Inflammatory macrophage treated with lipopolysaccharide for 1 hour (primary cell): ENCODE measurements at places on chromosomes 1 and 21.

DNA sequence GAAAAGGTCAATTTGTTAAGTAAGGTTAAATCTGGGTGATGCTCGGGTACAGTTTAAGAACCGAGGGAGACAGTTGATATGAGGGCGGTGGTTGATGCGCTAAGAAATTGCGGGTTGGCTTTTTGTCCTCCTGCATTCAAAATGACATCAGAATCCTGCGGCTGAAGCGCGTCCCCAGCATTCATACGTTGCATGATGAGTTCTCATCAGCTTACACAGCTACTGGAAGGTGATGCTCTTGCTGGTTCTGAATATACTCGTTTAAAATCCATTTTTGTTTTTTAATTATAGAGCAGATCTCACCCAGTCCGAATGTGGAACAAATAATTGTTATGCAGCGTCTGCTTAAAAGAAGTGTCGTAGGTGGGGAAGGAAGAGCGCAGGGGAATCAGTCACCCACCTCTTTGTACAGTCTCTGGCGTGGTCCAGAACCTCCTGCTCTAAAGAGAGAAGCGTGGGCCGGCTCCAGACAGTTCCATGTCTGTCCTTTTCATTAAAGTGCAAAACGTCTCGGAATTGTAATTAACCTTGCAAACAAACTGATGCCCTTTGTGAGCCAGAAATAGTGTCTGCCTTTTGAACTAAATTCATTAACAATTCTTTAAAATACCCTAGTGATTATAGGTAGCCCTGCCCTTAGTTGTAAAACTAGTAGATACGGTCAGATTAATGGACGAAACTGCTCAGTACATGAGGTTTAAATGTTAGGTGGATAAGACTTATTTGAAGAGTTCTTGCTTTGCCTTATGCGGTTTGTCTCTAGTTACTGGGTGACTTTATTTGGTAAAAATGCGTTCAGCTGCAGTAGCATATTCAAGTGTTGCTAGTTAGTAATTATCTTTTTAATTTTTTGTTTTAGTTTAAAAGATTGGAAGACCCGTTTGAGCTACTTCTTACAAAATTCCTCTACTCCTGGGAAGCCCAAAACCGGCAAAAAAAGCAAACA is 741 bp downstream of the RGS2 start:
- DNase-seq = peak; percentile 57

GRCh38 chr1:62728963-62729362 is 40.8 kb upstream of the DOCK7 start:
- DNase-seq = no peak

GRCh38 chr1:246198115-246198816 is 308.8 kb downstream of the SMYD3 start:
- DNase-seq = no peak

DNA sequence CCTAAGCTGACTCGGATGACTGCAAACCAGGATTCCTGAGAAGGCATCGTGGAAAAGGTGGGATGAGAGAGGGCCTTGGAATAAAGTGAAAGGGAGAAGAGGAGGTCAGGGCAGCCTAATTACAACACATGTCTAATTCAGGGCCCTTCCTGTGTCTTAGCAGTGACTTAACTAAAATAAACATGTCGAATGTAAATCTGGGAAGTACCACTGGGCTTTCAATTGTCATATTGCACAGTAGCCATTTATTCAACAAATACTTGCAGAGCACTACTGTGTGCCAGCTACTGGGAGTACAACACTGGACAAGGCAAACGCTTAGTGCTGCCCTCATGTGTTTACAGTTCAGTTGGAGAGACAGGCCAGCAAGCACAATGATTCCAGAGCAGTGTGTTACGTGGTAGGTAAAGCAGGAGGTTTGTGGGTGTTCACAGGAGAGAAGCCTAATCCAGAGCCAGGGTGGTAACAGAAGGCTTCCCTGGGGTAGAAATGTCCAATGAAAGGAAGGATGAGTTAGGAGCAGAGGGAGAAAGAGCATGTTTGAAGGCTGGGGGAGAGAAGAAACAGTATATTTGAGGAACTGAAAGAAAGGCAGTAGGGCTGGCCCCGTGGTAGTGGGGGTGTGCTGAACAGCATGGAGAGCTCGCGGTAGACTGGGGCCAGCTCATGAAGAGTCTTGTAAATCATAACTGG is 38.0 kb upstream of the RASAL2 start:
- DNase-seq = peak; percentile 72

- no peak for DNase-seq
These were observed 35.0 kb downstream of the ZNF496 start for GRCh38 chr1:247296599-247297180.

DNA sequence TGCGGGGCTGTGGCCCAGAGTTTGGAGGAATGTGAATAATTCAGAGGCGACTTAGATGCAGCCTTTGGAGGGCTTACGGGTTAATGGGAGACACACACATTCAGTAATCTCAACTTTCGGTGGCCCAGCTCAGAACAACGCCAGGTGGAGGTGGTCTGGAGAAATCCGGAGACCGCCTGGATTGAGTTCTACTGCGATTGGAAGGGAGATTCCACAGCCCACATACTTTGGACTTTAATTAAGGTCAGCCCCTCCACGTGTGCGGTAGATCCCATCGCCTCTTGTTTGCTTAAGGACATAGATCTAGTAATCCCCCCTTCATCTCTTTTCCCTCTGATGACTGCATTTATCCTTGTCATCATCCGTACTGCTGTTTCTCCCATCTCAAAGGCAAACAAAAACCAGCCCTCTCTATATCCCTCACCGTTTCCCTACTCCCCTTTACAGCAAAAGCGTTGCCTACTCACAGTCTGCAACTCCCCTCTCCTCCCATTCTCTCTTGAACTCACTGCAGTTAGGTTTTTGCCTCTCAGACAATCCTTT is 720 bp upstream of the BSDC1 start:
- DNase-seq = peak; percentile 48

DNA sequence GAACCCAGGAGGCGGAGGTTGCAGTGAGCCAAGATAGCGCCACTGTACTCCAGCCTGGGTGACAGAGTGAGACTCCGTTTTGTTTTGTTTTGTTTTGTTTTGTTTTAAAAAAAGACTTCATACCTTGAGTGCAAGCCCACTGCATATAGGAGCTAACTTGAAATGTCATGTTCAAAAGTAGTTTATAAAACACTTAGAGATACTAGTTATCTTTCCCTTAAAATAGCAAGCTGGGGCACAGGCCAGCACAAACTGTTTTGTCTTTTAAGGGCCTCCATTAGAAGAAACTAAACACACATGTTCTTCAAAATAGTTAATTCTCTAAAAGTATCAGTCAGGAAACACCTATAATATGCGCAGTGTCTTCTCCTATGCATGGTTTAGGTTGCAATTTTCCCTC is 505.1 kb upstream of the TMPRSS15 start:
- DNase-seq = no peak

DNA sequence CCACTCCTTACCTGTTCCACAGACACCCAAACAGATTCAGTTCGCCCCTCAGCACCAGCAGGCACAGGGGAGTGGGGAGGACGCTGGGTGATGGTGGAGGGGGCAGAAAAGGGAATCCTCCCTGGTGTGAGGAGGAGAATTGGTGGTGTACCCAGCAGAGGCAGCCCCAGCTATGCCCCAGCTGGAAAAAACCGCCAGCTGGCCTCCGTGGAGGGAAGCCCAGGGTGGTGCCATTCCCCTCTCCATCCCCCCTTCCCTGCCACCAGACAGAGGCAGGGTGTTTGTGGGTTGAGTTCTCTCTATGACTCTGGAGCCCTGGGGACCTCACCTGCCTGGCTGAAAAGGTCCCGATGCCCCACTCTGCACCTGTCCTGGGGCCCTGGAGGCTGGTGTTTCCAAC is 27.9 kb downstream of the OPTC start:
- no peak for DNase-seq

DNA sequence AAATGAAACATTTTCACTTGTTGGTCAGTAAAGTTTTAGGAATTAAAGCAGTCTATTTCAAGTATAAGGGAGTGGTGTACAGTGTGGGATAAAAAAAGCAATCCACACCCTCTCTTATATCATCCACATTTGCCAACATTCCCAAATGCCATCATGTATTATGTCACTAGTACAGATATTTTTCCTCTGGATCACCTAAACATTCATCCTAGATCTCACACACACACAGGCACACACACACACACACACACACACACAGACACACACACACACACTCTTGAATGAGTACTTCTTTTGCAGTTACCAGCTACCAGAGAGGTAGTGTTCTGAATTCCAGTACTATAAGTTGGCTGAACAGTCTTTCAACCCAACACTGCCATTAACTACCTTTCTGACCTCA is 1369.1 kb upstream of the ADGRL4 start:
- DNase-seq = no peak

DNA sequence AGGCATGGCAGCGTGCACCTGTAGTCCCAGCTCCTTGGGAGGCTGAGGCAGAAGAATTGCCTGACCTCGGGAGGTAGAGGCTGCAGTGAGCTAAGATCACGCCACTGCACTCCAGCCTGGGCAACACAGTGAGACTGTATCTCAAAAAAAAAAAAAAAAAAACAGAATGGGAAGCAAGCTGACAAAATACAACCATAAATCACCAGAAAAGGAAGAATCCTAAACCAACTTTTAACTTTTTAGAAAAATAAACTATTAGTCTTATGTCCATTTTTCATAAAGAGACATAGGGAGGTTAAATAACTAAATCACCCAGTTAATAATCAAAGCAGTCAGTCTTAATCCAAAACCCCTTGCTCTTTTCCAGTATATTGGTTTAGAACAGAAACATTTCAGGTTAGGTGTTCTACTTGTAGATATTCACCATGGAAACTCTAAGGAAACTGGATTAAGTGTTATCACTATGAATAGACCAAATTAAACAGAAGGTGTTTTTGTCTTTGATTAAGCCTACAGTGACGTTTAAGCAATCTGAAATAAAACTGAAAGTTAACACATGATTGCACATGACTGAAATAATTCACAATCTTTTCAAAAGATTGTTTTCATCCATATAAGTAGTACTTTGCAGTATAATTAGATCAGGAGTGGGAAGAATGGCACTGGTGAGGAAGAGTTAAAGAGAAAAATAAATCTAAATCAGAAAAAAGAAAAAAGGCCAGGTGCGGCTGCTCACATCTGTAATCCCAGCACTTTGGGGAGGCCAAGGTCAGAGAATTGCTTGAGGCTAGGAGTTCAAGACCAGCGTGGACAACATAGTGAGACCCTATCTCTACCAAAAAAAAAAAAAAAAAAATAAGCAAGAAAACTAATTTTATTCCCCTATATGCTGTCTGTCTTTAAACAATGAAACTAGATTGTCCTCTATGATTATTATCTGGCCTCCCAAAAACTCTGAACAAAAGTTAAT is 9.6 kb downstream of the CDC42BPA start:
- no peak for DNase-seq

DNA sequence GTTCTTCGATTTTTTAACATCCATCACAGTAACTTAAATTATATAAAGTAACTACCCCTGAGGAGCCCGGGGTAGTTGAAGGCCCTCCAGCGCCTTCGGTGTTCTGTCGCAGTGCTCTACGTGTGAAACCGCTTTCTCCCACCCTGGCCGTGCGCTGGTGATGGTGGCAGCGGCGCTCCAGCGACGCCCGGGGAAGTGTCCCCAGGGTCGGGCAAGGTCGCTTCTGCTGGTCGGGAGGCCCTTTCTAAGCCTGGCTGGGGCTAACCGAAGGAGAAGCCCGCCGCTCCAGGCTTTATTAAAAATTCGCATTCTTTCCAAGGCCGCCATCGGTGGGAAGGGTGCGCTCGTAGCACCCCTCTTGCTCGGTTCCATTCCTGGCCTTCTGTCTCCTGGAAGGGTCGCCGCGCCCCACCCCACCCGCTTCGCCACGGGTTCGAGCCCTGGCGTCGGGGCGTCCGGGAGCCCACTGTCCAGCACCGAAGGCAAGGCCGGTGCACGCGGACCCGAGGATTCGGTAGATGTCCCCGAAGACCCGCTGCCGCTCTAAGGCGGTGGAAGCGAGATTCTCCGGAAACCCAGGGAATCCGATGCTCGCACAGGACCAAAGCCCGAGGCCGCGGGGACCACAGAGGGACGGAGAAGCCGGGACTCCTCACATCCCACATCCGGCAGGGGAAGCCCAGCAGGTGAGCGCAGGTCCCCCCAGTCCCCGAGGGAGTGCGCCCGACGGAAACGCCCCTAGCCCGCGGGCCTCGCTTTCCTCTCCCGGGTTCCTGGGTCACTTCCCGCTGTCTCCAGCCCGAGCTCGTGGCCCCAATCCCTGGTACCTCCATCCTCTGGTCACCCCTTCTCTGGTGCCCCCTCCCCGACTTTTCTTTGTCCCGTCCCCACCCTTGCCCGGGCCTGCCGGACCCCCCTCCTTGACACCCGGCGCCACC is 685 bp upstream of the RIPPLY3 start:
- no peak for DNase-seq

DNA sequence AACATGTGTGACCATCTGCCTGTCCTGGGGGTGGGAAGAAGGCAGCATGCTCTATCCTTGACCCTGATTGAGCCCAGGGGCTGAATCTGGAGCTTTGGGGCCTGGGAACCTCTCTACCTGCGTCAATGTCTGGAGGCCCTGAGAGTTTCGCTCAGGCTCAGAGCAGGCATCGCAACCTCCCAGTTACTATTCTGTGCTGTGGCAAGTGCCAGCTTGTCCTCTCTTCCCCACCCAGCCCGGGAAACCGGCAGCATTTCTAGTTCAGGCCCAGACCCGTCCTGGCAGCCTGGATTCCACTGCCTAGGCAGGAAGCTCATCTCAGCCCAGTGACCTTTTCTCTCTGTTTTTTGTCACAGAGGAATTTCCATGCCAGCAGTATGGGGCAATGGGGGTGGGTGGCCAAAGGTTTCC is 10.0 kb upstream of the IRF6 start:
- DNase-seq = peak; percentile 60

GRCh38 chr1:17973694-17974093 is 133.9 kb upstream of the IGSF21 start:
- DNase-seq = no peak

- DNase-seq = no peak
These were observed 112.3 kb upstream of the COL11A1 start for GRCh38 chr1:103220631-103221041.

DNA sequence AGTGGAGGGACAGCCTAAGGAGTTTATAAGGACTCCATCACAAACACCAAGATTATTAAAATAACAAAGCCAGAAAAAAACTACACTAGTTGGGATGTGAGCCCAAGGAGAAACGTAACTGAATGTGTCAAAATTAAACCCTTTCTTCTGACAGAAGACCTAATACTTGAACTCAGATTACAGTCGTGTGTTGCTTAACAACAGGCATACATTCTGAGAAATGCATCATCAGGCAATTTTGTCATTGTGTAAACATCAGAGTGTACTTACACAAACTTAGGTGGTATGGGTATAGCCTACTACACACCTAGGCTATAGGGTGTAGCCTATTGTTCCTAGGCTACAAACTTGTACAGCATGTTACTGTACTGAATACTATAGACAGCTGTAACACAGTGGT is 23.4 kb downstream of the DSTYK start:
- peak; percentile 16 for DNase-seq

GRCh38 chr1:61254634-61255357 is 172.4 kb downstream of the NFIA start:
- DNase-seq = peak; percentile 68

- DNase-seq = no peak
These were observed 457 bp downstream of the SRM start for GRCh38 chr1:11059155-11059967.
